ENCODE measurements at places on chromosomes 6 and 20.

DNA sequence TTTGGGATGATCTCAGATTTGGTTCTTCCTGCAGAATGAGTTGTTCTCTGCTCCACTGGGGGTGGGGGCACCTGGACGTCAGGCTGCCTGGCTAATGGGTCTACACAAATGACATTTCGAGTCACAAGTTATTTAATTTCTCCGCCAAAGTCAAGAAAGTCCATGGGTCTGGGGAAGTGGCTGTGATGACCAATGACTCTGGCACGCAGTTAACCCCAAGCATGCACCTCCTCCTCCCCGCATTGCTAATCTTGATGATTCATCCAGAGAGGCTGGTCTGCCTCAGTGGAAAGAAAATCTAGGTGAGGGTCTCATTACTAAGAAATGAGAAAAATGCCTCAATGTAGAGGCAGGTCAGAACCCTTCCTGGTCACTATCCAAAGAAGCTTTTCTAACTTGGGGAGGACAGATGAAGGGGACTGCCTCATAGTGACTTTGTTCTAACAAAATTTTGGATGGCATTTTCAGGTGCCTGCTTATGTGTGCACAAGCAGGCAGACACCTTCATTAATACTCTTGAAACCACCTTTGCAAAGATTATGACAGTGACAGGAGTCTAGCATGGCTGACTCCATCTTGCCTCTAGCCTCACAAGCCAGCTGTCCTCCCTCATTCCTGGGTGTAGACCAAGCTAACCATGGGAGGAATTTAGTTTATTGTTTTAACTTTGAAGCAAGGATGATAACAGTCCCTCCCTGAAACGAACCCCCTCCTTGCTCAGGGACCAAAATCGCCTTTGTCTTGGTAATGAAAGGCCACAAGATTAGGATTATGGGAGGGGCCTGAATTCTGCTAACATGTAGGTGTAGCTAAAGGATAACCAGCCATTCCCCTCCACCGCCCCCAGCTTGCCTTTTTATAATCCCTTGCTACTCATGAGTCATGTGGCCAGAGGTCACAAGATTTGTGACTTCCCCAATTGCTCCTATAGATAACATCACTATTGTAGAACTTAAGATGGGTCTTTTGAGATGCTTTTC is 98.6 kb upstream of the MRPS10 start:
- peak; percentile 84 for DNase-seq

GRCh38 chr6:53426667-53427270 is 78.0 kb upstream of the ELOVL5 start:
- DNase-seq = no peak

DNA sequence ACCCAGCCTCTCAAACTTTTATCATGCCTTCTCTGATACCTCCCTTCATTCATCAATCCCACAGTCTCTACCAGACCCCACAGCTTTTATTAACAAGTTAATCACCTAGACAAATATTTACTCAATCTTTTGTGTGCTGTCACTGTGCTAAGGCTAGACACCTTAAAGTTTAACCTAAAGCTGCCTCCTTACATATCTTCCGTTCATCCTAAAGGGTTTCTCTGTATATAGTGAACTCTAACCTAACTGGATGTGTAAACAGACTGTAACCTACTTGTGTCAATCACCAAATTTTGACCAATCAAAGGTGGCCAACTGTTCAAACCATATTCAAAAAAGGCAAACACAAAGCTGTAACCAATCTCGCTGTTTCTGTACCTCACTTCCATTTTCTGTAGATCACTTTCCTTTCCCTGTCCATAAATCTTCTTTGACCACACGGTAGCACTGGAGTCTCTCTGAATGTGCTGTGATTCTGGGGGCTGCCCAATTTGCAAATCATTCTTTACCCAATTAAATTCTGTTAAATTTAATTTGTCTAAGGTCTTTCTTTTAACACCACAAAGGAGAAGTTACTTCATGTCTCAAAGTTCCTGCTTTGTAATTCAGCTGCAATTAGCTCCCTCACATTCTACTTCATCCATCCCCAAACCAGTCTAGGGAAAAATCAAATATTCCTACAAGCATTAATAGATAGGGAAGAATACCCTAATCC is 72.5 kb downstream of the ARHGAP18 start:
- no peak for DNase-seq

DNA sequence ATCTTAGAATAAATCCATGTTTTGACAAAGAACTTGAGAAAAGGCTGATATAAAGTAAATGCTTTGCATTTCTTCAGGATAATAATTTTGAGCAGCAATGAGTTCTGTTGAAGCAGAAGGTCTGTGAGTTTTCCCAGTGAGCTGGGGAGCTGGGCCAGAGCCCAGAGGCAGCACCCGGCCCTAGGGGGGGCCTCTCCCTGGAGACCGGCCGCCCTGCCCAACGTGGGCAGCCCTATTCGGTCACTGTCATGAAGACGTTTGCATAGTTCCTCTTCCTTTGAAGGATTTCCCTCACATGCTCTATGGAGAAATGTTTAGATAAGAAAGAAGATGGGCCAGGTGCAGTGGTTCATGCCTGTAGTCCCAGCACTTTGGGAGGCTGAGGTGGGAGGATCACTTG is 404.8 kb downstream of the THBS2 start:
- no peak for DNase-seq

DNA sequence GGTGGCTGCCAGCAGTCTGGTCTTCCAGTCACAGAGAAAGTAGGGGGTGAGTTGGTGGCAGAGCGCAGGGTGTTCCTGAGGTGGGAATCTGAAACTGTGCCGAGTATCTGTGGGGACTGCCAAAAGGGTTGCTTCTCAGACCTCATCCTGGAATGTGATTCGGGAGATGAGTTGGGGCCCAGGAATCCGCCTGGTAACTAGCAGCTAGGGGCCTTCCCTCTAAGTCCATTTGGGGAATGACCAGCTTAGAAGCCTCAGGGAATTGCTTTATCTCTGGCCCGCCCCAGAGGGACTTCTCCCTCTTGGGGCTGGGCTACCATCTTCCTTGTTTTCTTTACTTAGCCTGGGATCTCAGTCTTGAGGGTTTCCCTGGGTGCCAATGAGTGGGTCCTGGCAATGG is 49.6 kb downstream of the MOCS1 start:
- DNase-seq = no peak

DNA sequence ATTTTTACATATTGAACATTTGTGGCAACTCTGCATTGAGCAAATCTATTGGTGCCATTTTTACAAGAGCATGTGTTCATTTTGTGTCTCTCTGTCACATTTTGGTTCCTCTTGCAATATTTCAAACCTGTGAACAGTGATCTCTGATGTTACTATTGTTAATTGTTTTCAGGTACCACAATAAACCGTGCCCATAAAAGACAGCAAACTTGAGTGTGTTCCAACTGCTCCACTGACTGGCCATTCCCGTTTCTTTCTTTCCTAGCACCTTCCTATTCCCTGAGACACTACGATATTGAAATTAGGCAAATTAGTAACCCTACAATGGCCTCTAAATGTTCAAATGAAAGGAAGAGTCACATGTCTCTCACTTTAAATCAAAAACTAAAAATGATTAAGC is 79.6 kb downstream of the REV3L start:
- no peak for DNase-seq

DNA sequence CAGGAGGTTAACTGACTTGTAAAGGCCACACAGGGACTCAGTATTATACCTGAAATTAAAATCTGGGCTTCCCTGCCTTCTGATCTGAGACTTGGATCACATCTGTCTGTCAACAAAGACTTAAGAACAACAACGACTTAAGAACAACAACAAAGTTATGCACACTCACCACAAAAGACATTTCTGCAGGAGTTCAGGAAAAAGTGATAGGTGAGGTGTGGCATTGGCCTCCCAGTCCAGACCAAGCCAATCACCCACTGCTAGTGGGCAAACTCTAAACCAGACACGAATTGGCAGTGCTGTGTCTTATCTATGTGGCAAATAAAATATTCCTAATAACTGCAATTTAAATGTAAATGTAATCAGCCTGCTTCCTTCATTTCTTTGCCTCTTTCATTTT is 61.3 kb downstream of the PRDM1 start:
- no peak for DNase-seq

GRCh38 chr20:18377896-18378481 is 88.8 kb downstream of the DZANK1 start:
- no peak for DNase-seq

Measured in lower leg skin (tissue), 4 donors.